ENCODE measurements at places on chromosomes 1 and 21. TPM values are rescaled to one million over a fixed set of nuclear protein-coding genes. Genes with fewer than 3 reads are reported as not detected.

GRCh38 chr1:151855933-151856332, 2.4 kb upstream of the THEM5 start:
- DNase-seq = no peak

DNA sequence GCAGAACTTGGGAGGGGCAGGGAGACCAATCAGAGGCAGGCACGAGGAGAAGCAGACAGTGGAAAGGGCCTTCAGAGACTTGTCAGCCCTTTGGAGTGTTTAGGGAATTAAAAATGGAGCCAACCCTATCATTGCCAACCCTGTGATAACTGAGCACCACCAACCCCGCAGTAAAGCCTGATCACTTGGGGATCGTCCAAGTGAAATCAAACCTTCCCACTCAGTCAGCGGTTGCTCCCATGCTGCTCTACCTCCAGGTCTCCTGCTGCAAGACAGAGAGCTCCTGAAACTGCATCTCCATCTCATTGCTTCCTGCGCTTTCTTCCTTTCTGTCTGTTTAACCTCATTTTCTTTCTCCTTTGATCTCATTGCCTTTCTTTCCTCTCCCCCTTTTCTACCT, 4.8 kb upstream of the ACKR1 start:
- no peak for DNase-seq

DNA sequence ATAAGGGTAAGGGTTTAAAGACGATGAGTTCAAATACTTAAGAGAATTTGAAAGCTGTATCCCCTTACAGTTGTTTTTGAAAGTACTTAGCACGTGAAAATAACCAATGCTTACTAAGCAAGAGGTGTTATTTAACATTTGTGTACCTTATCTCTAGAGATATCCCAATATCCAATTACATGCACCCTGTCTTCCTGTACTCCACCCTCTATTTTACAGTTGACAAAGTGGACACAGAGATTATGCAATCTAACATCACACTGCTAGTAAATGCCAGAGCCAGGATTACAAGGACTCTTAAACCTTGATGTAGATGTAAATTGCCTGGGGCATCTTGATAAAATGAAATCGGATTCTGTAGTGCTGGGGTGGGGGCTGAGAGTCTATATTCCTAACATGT, 72.0 kb downstream of the GDAP2 start:
- DNase-seq = no peak

DNA sequence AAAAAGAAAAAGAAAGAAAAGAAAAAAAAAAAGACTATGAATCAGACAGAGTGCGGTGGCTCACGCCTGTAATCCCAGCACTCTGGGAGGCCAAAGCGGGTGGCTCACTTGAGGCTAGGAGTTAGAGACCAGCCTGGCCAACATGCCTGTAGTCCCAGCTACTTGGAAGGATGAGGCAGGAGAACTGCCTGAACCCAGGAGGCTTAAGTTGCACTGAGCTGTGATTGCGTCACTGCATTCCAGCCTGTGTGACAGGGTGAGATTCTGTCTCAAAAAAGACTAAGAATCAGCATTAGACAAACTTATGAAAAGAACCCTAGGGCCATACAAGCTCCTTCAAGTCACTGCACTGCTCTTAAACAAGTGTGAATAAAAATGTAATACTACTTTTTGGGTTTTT, 16.9 kb downstream of the PSMB4 start:
- DNase-seq = no peak

GRCh38 chr1:34684266-34684665, 70.6 kb upstream of the GJB5 start:
- DNase-seq = peak; percentile 7

ATG4C gene
- 7.4 TPM for total RNA-seq

PLA2G2C gene
- total RNA-seq = not detected

ADAMTSL4 gene
- total RNA-seq = 10.2 TPM

Measured in mucosa of descending colon (tissue), 3 donors.